ENCODE measurements at places on chromosomes 1 and 21.

GRCh38 chr1:152179566-152179965 lies 20.5 kb upstream of the RPTN start:
- DNase-seq: no peak

DNA sequence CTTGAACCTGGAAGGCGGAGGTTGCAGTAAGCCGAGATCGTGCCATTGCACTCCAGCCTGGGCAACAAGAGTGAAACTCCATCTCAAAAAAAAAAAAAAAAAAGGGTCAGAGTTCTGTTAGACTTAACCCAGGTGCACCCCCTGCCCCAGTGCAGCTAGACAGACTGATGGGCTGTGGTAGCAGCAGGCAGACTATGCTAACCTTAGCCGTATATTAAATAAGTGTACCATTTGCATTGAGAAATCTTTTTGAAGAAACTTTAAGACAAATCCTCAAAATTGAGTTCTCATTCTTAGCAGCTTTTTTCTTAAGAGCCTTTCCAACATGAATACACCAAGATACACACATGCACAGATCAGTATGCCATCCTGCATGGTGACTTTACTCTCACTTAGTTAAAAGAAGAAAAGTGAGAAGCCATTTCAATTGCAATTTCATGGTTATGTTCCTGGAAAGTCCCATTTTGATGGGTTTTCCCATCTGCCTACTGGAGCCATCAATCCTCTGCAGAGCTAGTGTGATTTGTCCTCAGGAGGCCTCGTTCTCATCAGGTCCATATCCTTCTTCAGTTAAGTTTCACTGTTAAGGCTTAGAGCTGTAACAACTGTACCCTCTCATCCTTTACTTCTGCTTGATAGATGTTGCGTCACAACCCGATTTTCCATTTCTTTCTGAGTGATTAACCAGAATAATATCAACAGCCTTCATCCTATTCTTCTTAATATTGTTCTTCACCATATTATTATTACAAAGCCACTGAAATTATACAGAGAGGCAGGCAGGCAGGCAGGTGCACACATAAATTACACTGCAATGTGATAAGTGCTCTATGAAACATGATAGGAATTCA lies 7.3 kb downstream of the FCRLB start:
- DNase-seq: no peak

GRCh38 chr1:183880531-183881243 lies 75.8 kb downstream of the RGL1 start:
- DNase-seq: no peak

GRCh38 chr1:89687254-89687653 lies 54.3 kb downstream of the LRRC8C start:
- no peak for DNase-seq

DNA sequence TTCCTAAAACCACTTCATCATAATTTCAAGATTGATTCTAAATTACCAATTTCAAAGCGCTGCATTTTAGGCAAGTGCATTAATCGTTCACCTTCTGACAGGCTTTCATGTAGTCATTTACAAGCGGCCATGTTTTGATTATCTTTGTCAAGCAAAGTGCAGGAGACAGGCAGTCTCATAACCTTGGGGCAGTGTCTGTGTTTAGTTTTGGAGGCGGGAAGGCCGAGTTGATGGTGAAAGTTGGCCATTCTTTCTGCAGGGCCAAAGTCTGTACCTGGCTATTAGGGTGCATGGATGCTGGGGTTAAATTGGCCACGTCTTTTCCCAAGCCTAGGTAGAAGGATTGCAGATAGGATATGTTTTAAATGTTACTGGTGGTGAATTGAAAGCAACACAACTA lies 2.9 kb downstream of the AGPAT3 start:
- no peak for DNase-seq

DNA sequence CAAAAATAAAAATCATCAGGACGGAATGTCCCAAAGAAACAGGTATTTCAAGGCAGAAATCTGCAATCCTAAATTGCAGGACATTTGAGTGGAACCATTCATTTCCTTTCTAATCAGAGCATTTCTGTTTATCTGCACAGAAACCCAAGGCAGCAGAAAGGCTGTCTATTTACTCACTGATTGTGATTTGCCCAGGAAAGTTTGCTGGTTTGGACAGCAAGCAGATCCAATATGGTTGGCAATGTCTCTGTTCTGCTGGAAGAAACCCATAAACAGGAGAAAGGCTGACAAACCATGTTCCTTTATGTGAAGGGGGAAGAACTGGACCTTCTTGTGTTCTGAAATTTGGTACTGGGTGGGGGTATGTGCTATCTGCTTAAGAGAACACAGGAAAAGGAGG lies 120.1 kb downstream of the CLIC6 start:
- DNase-seq: no peak

DNA sequence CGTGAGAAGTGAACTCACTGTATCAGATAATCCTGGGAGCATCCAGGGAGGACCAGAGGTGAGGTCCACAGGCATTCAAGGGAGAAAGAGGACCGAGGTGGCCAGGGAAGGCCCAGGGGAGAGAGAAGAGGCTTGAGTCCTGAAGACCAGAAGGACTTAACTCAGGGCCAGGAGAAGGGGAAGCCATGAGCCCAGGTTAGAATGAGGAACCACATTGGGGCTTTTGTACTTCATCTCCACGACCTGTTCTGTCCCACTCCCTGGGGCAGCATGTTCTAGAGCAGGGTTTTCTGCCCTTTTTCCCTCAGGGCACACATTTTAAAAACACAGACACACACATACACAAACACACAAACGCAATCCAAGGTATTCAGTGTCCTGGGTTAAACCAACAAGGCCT lies 8.4 kb downstream of the LGR6 start:
- DNase-seq: no peak

- no peak for DNase-seq
These were observed 150.2 kb downstream of the PRDM16 start for GRCh38 chr1:3219005-3219790.

DNA sequence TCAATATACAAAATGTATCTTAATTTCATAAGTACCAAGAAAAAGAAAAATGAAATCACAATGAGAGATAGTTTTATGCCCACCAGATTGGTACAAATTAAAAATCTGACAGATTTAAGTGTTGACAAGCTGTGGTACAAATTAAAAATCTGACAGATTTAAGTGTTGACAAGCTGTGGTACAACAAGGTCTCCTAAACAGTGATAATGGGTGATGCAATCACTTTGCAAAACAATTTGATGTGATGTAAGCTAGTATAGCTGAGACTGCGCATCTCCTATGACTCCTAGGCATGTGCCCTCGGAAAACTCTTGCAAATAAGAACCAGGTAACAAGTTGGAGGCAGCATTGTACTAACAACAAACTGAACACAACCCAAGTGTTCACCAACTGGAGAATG lies 100.6 kb downstream of the LPAR3 start:
- DNase-seq: no peak

DNA sequence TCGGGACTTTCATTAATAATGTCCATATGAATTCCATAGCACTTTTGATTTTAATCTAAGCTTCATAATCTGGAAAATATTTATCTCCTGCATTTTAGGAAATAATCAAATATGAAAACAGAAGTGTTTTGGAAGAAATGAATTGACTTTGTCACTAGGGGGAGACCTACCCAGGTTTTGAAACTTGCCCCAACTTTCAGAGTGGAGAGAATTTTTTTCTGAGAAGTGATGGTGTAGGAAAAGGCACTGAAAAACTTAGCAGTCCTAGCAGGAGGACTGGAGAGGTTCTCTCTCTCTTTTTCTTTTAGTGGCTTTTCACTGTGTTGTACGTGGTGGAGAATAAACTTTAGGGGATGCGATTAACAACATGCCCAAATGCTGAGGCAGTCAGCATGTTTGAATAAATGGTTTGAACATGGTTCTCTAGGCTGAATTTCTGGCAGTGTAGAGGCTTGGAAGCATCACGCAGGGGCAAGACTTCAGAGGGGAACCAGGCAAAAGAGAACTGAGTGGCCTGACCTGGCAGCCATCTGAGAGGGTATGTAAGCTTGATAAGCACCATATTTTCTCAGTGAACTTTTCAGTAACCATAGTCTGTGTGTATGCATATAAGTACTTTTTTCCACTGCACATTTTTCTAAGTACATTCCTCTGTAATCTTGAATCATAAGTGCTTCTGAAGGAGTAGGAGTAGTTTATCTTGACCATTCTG lies 68.3 kb upstream of the NEK7 start:
- DNase-seq: no peak

DNA sequence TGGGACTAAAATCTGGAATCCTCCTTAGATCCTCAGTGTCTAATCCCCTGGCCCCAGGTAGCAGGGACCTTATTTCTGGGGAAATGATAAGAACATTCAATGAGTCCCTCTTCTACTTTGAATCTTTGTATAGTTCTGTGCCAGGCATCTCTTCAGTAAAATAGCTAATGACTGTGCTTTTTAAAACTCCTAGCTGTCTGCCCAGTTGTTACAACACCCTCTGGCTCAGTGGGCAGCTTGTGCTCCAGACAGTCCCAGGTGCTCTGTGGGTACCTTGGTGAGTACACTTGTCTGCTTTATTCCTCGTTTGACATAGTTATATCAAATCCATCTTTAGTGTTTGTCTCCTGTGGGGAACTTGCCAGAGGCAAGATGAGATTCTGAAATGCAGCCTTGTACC lies 18.0 kb downstream of the TGFB2 start:
- DNase-seq: no peak

DNA sequence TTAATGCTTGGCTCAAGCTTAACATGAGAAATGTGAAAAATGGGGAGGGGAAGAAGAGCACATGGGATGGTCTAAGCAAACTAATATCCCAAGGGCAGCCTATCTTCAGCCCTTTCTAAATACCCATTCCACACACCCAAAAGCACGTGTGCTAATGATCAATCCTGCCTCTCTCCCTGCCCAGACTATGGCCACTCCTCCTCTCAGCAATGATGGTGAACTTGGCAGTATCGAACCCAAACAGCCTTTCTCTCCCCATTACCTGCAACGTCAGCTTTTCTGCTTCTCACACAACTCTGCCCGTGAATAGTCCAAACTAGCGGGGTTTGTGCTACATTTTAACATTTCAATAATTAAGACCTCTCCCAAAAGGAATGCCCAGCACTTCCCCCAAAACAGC lies 41.6 kb downstream of the SSBP3 start:
- no peak for DNase-seq

DNA sequence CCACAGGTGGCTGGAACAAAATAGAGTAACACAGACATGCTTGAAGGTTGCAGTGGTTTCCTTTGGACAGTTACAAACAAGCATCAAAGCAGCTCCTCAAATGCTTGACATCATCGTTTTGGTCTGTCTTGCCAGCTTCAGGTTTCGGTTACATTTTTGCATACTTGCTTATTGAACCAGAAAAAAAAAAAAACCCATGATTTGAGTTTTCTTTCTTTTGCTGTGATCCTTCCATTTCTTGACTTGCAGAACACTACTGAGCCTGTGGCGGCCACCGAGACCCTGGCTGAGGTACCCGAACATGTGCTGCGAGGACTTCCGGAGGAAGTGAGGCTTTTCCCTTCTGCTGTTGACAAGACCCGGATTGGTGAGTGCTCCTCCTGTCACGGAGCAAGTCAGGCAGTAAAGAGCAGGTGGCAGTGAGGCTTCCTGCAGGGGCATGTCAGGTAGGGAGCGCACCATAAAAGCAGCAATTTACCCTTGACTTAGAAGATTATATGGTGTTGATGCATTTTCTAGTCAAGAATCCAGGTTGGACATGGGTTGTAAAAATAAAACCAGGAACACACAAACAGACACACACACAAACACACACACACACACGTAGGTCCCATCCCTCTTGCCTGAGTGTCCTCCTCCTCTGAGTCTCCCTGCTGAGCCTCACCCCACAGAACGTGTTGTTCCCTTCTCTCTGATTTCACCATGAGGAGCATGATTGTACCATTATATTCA lies 30.9 kb downstream of the PRDM2 start:
- DNase-seq: peak; percentile 74

- peak; percentile 43 for DNase-seq
These were observed 26.9 kb upstream of the EPB41 start for GRCh38 chr1:28887419-28887834.

DNA sequence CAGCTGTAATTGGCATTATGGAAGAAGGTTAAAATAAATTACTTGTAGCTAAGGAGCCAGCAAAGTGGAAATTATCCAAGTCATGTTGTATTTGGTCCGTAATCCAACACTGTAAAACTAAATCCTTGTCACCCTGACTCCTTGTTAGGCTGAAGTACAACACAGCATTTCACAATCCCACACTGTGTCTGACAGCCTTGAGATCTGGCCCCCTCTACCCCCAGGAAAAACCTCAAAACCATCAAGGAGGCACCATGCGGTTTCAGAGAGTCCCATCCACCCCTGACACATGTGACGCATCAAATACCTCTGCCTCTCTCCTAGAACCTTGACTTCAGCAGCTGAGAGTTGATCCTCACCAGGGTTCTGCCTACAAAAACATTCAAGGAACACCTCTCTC lies 41.0 kb downstream of the LMX1A start:
- no peak for DNase-seq

DNA sequence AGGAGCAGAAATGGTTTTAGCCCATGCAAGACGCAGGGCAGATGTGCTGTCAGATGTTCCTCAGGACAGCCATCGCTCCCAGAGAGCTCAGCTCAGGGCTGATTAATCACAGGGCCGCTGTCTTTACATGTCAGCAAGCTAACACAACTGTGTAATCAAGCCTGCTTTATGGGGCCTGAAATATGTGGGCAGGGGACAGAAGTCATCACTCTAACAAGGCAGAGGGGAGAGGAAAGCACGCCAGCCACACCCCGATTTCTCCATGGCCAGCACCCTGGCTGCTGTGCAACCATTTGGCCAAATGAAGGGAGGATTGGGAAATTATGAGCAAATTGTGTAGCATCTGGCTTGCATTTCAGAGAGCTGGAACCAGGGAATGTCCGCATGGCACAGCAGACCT lies 368.8 kb downstream of the NPHP4 start:
- DNase-seq: no peak

DNA sequence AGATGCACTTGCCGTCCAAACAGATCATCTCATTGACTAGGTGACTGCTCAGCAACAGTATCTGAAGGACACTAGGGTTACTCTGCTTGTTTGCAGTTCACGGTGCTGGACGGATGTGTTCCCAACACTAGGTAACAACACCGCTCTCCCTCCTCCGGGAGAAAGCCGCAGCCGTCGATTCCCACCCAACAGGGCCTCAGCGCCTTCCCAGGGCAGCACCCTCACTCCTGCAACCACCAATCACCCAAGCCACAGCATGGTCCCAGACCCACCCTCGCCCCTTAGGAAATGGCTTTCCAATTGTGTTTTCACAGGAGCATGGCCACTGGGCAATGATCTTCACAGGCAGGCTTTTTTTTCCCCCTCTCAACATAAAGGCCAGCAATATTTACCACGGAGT lies 779 bp downstream of the TLR5 start:
- DNase-seq: no peak
